Dorsolateral prefrontal cortex (tissue), 122 donors: ENCODE measurements at places on chromosomes 11 and 22. TPM values are rescaled to one million over a fixed set of nuclear protein-coding genes. Genes with fewer than 3 reads are reported as not detected.

Gene CBLIF
- not detected for total RNA-seq

Gene TRIM6
- total RNA-seq, result not detected

GRCh38 chr11:79080551-79080950, 360.3 kb downstream of the TENM4 start:
- DNase-seq, result no peak

DNA sequence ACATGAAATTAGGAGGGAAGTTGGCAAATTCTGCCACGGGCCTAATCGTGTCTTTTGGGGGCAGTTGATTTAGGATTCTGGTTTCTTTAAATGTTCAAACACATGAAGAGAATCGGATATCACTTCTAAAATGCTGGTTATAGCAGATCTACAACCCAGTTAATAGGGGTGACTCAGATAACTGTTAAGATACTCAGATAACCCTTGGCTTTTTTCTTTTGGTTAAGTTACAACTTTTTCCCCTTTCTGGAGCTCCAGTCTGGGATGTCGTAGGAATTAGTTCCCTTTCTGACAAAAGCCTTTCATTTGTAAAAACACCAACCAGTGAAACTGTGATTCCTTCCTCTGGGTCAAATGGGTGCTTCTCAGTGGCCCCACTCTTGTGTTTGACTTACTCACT, 976 bp downstream of the DEPDC7 start:
- no peak for DNase-seq

DNA sequence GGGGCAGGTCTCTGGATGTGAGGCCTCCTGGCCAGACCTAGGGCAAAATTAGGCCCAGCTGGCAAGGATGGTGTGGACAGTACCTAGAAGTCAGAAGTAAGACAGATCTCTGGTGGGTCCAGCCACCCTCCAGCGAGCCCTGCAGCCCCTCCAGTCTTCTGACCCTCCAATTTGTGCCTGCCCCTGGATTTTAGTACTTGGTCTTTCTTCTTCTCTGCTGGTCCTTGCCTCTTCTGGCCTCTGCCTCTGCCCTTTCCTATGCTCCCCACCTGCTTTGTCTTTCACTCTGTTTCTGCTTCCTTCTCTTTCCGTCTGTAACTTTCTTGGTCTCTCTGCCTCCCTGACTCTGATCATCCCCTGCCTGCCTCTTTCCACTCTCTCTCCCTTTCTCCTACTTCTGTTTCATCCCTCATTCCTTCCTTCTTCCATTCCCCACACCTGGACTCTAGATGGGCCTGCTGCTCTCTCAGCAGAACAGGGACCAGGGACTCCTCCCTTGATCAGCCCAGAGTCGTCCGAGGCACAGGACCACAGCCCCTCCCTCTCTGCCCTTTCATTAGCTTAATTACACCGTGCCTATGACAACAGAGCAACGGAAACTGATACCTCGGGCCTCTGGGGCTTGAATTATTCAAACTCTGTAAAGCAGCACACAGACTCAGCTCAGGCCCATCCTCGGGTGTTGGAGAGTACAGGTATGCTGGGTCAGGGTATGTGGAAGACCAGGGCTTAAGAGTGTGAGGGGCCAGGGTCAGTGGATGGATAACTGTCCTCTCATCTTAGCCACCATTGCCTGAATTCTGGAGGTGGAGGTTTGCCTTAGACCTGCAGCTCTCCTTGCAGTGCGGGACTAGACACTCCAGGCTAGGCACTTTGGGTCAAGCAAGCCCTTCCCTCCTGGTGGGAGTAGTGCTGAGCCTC, at the start of gene CHRNA10:
Gene CHRNA10 (minus strand): TSS at position 51 of the 921 bp plus-strand sequence. CDS start 72 bp downstream, outside the sequence.
- no peak for DNase-seq

DNA sequence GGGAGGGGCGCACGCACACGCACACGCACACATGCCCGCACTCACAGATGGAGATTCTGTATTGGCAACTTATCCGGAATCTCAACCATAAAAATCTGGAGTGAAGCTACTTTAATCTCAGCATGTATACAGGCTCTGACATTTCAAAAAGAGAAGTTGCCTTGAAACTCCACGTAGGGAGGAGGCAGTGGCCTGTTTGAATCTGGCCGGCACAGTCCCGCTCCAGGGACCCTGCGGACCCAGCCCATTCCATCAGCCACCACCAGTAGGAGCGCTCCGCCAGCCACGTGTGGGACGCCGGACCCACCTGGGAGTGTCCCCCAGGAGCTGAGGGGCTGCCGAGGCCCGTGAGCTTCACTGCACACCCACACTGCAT, 1.9 kb upstream of the SYT8 start:
- no peak for DNase-seq

Gene OR8A1
- not detected for total RNA-seq

Gene CNTF
- 2.3 TPM for total RNA-seq

DNA sequence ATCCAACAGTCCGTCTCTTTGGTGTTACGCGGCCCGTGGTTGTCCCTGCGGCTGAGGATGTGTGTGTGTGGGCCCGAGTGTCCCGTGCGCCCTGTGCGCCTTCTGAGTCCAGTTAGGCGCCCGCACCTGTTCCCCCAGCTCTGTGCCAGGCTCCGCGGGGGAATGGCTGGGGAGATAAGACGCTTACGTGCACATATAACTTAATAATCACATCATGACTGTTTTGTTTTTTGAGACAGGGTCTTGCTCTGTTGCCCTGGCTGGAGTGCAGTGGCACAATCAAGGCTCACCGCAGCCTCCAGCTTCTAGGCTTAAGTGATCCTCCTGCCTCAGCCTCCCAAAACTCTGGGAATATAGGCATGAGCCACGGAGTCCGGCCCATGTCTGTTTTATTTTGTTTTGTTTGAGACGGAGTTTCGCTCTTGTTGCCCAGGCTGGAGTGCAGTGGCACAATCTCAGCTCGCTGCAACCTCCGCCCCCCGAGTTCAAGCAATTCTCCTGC, 817 bp downstream of the ARL2 start:
- DNase-seq, result no peak

GRCh38 chr11:133733631-133734030, 111.7 kb downstream of the SPATA19 start:
- DNase-seq, result no peak

Gene SYCE3
- total RNA-seq, result not detected
